Ecto neural progenitor cell (in vitro differentiated cells): ENCODE measurements at places on chromosomes 4 and X.

- DNase-seq, result no peak
These were observed 37.9 kb upstream of the FSTL5 start for GRCh38 chr4:162201673-162202072.

GRCh38 chr4:163217505-163217904 is 50.8 kb upstream of the NAF1 start:
- DNase-seq, result no peak

GRCh38 chr4:173235050-173235449 is 66.4 kb downstream of the GALNT7 start:
- DNase-seq, result no peak

DNA sequence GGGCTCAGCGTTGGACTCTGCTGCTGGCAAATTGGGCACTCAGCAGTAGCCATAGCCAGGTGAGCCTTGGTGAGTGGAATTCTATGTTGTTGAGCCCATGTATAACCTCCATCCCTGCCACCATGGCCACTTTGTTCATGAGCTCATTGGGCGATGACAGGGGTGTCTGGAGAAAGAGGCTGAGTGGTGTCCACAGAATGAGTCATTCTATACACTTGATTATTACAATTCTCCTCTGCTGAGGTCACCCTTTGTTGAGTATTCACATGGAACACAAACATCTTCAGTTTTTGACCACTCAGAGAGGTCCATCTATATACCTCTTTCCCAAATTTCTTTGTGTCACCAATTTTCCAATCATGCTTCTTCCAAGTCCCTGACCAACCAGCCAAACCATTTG is 1341.7 kb downstream of the PCDH7 start:
- no peak for DNase-seq

DNA sequence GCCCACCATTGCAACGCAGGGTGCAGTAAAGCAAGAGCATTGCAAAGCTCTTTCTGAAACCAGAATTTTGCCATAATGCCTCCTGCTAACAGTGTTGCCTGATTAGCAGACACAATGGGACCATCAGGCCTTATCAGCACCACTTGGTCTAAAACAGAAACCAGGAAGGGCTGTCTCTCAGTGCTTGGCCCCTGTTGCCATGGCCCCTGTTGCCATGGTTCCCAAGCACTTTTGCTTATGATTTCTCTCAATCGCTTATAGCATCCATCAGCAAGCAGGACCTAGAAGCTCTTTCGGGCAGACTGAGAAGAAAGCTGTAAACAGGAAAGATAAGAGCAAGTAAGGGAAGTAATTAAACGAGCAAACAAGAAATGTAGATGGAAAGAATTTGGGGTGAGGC is 36.8 kb downstream of the RTL5 start:
- DNase-seq, result no peak

DNA sequence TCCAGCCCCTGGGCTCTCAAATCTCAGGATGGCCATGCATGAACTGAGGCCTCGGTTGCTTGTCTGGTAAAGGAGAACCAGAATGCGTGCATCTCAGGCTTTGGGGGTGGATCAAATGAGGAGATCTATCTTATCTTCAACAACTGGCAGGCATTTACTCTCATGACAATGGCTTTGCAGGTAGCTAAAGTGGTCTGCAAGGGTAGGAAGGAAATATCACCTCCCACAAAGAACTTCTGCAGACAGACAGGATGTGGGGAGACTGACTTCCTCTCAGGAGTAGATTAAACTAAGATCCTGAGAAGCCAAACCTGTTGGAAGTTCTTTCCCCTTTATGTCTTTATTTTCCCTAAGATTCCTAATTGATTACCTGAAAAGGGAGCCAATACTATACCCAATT is 7.8 kb downstream of the LDB2 start:
- no peak for DNase-seq

- no peak for DNase-seq
These were observed 177.3 kb upstream of the ETNPPL start for GRCh38 chr4:108940149-108940548.

GRCh38 chr4:55183926-55184599 is 58.7 kb upstream of the KDR start:
- no peak for DNase-seq

DNA sequence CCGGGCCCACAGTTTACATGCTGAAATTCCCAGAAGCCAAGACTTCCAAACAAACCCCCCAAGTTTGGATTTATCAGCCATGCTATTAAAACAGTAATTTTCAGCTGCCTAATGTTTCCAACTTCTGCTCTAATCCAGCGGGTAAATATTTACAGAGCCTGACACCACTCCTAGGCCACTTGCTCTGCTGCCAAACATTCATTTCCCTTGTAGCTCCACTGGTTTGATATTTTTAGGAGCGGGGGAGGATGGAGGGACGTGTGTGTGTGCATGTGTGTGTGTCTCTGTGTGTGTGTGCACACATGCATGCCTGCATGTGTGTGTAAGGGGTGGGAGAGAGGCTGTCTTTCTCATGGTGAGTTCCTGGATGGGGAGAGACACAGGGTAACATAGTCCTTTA is 115.7 kb upstream of the PJA1 start:
- DNase-seq, result no peak

- DNase-seq, result no peak
These were observed 37.7 kb downstream of the ANTXR2 start for GRCh38 chr4:80035336-80035735.

DNA sequence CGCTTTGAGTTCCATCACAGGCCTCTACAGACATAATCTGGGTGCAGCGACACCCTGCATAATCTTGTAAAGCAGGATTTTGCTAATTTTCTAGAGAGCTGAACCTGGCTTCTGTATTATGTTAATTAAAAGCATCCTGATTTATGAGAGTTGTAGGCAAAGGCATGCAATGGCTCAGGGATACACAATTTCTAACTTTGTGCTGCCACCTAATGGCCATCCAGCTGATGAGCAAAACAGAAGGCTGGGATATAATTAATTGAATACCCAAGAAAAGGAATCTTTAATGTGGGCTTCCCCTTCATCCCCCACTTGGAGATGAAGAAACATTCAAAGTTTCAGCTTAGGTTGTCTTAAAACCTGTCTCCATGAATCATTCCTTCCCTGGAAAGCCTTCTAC is 78.1 kb downstream of the BMP15 start:
- DNase-seq, result no peak

DNA sequence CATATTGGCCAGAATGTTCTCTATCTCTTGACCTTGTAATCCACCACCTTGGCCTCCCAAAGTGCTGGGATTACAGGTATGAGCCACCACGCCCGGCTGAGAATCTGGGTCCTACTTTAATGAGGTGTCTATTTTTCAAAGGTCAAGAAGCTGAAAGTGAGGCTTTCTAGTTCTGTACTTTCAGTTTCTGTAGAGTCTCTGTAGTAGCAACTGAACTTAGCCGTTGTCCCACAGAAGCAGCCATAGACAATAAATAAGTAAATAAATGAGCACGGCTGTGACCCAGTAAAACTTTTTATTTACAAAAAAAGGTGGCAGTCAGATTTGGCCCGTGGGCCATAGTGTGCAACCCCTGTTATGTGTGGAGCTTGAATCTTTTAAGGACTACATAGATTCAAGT is 92.0 kb downstream of the FNIP2 start:
- DNase-seq, result no peak

- DNase-seq, result no peak
These were observed 141.9 kb downstream of the SLIT2 start for GRCh38 chr4:20393486-20394100.

DNA sequence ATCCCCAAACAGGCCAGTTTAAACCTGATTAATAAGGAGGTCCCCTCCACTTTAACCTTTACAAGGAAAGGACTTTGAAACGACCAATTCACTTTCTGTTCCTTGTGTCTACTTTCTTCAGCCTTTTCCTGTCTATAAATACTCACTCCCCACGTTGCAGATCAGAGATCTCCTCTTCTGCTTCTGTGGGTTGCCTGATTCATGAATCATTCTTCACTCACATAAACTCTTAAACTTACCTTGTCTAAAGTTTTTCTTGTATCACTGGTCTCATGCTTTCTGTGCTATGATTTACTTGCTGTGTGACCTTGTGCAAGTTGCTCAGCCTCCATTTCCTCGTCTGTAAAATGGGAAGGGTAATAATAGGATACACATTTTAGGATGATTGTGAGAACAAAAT is 236.1 kb downstream of the QDPR start:
- no peak for DNase-seq

DNA sequence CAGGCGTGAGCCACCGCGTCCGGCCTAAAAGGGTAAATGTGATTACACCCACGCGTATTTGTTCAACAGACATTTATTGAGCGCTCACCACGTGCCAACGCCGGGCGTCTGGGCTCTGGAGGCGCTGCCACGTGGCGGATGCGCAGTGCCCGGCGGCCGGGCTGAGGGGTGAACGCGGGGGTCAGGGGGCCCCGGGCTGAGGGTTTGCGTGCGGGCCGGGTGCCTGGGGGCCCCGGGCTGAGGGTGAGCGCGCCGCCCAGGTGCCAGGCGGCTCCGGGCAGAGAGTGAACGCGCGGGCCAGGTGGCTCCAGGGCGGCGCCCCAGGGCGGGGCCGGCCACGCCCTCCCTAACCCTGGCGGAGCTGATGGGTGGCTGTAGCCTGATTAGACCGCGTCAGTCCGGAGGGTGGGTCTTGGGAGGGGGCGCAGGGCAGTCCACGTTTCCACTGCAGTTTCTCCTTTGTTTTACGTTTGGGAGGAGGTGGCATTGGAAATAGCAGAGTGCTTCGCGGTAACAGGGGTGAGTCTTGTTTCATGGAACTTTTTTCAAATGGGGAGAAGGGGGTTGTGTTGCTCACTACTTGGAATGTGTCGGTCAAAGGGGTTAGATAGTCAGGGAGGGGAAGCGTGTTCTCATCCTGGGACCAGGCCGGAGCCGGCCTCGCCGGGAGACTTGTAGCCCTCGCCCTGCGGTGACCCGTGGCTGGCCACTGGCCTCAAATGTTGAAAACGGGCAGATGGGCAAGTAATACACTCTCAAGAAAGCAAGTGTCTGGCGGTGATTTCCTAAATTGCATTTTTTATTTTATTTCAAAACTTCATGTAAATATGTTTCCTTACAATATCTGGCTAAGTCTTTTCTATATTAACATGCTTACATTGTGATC is at the start of gene ZFP42:
Gene ZFP42, plus strand, starts transcription at position 450 of the 886 bp plus-strand sequence. CDS start 7,037 bp downstream, outside the sequence.
- DNase-seq, result peak; percentile 70

DNA sequence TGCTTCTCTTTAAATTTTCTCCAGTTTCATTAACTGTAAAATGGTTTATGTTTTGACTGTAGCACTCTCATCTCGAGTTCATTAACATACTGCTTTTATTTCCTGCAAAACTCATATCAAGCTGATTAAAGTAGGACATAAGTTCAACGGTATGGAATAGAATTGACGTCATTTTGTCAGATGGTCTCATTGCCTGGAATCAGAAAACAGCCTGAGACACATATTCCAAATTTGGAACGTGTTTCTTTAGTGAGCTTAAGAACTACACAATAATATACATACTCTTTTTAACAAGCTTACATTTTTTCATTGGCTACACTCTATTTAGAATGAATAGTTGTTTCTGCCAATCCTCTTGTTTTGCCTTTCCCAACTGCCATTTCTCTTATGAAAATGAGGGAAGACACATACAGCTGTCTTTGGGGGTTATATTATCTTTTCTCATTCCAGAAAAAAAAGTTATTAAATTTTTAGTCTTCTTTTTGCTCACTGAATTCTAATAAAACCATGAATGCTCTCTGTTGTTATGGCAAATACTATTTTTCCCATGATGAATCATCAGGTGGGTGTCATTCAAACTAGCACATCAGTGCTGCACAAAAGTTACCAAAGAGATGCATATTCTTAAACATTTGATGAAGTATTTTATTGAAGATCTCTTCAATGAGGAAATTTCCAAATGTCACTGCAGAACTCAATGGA is 162.8 kb downstream of the GABRB1 start:
- no peak for DNase-seq

DNA sequence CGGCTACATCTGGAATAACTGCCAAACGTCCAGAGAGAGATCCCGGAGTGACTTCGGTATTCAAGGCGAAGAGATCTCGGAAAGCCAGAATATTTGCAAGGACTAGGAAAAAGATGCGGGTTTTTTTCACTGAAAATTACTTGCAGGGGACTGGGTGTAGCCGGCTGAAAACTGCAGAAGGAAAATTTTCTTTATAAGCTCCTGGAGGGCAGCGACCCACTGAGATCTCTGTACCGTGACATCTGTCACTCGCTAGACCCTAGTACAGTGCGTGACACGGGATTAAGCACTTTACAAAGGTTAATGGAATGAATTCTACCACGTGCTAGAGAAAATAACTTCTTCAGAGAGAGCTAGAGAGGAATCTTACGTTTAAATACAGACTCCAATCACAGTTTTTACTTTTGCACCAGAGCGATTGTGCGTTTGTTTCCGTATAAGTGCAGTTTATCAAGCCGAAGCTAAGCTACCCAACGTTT is 1.1 kb upstream of the LCORL start:
- no peak for DNase-seq

DNA sequence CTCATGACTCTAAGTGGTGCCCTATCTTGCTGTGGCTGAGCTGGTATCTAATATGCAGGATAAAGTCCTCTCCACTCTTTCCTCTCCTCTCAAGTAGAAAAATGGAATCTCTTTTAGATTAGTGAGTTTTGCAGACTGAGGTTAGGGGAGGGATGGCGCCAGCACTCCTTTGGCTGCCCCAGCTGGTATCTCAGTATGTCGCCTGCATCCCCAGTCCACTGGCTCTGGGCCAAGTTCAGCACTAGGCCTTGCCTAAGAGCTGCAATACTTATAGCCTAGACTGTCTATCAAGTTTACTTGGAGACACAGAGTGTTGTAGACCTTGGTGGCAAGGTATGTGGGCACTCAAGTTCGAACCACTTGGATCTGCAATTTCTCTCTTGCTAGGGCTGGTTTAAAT is 351.3 kb downstream of the NAP1L3 start:
- DNase-seq, result no peak

DNA sequence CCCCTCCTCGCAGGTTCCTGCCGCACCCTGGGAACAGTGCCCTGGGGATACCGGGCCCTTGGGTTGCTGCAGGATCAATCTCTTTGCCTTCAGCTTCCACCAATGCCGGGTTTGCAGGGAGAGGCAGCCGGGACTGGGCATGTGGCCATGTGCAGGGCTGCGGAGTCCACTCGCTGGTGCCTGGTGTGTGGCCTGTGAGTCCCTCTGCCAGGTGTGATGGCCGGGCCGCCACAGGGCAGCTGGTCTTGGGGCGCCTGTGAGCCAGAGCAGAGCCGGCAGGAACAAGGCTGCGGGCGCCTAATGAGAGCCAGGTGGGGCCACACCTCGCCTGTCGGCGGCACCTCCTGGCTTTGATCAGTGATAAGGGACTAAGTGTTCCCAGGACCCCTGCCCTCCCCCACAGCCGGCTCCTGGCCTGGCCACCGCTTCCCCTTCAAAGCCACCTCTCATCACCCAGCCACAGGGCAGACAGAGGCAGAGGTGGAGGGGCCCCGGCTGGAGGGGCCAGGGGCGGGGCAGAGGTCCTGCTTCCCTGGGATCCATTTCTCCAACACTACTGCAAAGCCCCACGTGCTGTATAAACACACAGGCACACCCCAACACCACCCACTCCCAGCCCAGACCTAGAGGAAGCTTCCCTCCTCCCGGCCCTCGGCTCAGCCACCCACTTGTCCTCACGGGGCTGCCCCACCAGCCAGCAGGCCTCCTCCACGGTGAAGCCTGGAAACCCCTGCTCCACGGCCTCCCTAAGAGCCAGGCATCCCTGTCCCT is 132.7 kb downstream of the CPZ start:
- peak; percentile 53 for DNase-seq
